Heart right ventricle (tissue), 16 donors: ENCODE measurements at places on chromosomes 1 and 21. TPM values are rescaled to one million over a fixed set of nuclear protein-coding genes. Genes with fewer than 3 reads are reported as not detected.
A peak's percentile ranks its signal among the peaks of the same experiment; 100 is the strongest.

GRCh38 chr1:202107321-202107761, 15.4 kb upstream of the GPR37L1 start:
- DNase-seq: peak; percentile 79

- DNase-seq: no peak
Observed at GRCh38 chr1:32764826-32765569, 52.2 kb downstream of the YARS1 start.

- DNase-seq: no peak
Observed at GRCh38 chr21:35198982-35199732, 150.1 kb upstream of the RUNX1 start.

DNA sequence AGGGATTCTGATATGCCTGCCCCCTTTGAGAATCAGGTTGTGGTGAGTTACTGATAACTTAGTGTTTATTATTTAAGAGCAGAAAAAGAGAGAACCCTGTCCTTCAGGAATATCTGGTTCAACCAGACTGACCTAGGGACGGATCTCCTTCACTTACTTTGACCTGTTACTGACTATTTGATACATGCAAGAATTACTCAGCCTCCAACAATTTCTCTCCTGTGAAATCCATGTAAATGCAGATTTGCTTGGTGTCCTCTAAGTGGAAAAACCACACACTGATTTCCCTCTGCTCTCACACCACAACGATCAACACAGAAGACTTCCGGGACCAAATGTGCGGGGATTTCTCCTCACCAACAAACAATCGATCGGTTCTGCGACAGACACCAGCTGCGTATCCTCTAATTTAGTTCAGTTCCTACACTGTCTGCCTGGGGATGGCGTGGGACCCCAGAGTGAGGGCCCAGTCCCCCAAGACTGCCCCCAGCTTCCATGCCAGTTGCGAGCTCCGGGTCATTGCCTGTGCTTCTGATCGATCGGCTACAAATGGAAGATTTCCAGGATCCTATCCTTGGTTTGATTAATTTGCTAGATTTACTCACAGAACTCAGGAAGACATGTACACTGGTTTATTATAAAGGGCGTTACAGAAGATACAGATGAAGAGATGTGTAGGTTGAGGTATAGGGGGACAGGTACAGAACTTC, 51.7 kb downstream of the BACE2 start:
- DNase-seq: no peak

DNA sequence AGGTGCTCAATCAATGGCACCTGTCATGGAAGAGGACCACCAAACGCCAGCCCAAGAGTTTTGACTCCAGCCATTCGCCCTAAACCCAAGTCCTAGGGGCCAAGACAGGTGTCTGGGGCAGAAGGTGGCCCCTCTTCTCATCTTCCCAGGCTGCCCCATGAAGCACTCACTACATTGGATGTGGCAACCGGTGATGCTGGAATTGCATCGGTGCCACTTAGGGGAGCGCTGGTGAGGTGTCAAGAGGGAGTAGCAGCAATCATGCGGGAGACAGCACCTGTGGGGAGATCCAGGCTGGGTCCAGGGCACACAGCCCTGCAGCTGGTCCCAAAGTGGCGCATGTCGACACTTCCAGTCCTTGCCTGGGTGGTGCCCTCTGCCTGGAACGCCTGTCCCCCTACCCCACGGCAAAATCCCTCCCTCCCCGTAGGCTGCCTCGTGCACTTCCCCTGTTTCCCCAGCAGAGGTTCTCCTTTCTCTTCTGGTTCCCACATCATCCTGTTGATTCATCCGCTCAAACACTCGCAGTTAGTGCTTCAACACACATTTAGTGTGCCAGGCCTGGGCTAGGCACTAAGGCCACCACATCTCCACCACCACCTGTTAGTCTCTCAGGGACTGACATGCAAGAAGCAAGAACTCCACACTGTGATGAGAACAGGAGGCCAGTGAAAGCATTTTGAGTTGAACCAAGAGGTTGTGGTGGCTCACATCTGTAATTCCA, 18.5 kb downstream of the PLA2G2D start:
- DNase-seq: peak; percentile 28

DNA sequence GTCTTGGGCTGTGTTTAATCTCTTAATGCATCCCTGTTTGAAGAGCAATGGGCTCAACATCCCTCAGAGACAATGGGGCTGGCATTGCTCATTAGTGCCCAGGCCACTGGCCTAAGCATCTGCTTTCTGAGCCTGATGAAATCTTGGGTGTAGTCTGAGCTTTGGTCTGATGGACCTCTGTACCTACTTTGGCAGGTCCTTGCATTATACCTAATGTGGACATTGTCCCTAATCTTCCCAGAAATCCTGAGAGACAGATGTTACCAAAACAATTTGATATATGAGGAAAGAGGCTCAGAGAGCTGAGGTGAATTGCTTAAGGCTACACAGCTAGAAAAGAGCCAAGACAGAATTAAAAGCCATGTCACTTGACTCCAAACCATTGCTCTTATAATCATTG, 95.0 kb downstream of the PTPRU start:
- no peak for DNase-seq

GRCh38 chr1:66237722-66238479, 296.1 kb upstream of the SGIP1 start:
- no peak for DNase-seq

- DNase-seq: no peak
Observed at GRCh38 chr1:94186946-94187345, 50.4 kb downstream of the ARHGAP29 start.

DNA sequence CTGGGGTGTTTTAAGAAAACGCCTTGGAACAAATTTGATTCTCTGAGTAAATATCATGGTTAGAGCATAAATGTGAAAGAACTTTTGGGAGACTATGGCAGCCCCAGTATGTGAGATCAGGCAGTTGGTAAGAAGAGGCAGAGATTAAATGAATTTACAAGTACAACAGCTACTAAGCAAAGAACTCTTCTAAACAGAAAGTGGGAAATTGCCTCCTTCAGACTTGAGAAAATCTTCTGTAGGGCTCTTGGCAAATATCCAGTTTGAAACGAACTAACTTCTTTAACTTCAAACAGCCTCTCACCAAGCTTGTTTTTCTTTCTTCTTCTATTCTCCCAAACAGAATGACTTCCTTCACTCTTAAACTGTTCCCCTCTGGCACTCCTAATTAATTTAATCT, 337.7 kb downstream of the SIPA1L2 start:
- no peak for DNase-seq

- no peak for DNase-seq
Observed at GRCh38 chr1:56079391-56079790, 500.0 kb downstream of the PLPP3 start.

GRCh38 chr1:27868932-27869718, 3.2 kb upstream of the THEMIS2 start:
- DNase-seq: peak; percentile 26

SLC25A34 gene
- total RNA-seq: 24.8 TPM

LRRIQ3 gene
- 0.53 TPM for total RNA-seq

DNASE2B gene
- not detected for total RNA-seq

MYCL gene
- 2.5 TPM for total RNA-seq

RHOU gene
- 2.4 TPM for total RNA-seq

ANKRD34A gene
- total RNA-seq: 1.0 TPM
